ENCODE measurements at places on chromosomes 16 and 17. TPM values are rescaled to one million over a fixed set of nuclear protein-coding genes. Genes with fewer than 3 reads are reported as not detected.

- no peak overlapping the region for H3K4me3 ChIP-seq
- no peaks in the 10 kb centered on the region for H3K4me1 ChIP-seq
- no peaks in the 10 kb centered on the region for H3K36me3 ChIP-seq
- DNase-seq = no peak
- no peaks in the 10 kb centered on the region for H3K27me3 ChIP-seq
Observed at GRCh38 chr17:19014628-19015215, 10.2 kb upstream of the FAM83G start.

Gene PIRT
- not detected for total RNA-seq

Gene NLRC5
- 34.3 TPM for total RNA-seq

Gene IL17C
- total RNA-seq = not detected
